ENCODE measurements at places on chromosomes 7 and 10.

GRCh38 chr7:27160546-27161213, 4.2 kb upstream of the HOXA7 start:
- peak; percentile 94 for DNase-seq

- DNase-seq, result no peak
These were observed 282.3 kb downstream of the USP6NL start for GRCh38 chr10:11329062-11329673.

DNA sequence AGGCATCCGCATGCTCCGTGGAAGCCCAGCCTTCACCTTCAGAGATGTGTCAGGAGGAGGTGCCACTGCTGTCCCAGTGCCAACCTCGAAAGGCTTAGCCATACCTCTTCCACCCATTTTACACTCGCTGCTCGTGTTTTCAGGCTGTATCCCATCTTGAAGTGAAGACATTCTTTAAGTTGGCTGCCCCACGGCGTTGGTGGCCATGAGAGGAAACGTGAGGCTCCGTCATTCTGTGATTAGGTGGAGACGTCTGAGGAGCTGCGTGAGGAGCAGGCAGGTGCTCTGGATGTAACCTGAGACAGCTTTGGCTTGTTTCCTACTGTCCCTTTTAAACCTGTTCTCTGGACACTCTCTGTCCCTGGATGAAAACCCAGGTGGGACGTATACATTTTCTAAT, 159.9 kb upstream of the RNF32 start:
- no peak for DNase-seq

- DNase-seq, result no peak
These were observed 141.4 kb downstream of the ICA1 start for GRCh38 chr7:8120390-8121058.

- no peak for DNase-seq
These were observed 262.0 kb downstream of the ADRA2A start for GRCh38 chr10:111338805-111339204.

- peak; percentile 0 for DNase-seq
These were observed 45.6 kb upstream of the CFAP46 start for GRCh38 chr10:132987671-132988571.

DNA sequence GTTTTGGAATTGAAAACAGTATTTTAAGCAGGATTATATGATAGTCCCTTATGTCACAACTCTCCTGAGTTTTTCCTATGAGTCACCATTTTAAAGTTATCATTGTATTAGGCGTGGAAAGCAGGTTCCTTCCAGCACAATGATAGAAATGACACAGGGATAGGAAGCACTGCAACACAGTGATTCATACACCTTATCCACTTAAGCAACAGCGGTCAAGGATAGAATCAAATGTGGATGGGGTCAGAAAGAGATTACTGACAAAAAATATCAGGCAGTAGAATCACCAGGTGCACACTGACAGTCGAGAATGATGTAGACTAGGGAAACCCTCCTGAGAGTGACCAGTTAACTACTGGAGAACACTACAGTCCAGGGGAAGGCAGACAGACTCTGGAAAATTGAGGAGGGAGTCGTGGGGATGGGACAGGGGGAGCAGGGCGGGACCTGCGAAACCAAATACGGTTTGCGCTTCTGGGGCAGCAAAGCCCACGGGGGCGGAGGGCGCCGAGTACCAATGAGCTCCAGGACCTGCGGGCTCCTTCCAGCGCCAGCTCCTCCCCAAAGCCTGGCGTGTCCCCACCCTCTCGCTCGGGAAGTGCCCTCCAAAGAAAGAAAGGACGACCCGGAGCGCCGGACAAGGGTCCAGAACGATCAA, 479 bp downstream of the PNPLA8 start:
- no peak for DNase-seq

- DNase-seq, result no peak
These were observed 97.0 kb downstream of the HGF start for GRCh38 chr7:81672872-81673271.

GRCh38 chr10:132765435-132765834, 20.5 kb downstream of the NKX6-2 start:
- DNase-seq, result no peak

- DNase-seq, result no peak
These were observed 2.1 kb upstream of the GIGYF1 start for GRCh38 chr7:100696123-100696521.

Measured in glutamatergic neuron (in vitro differentiated cells).